ENCODE measurements at places on chromosomes 1 and 21. TPM values are rescaled to one million over a fixed set of nuclear protein-coding genes. Genes with fewer than 3 reads are reported as not detected.

S100A7A gene
- total RNA-seq, result not detected

RGS8 gene
- total RNA-seq, result not detected

ACTN2 gene
- 0.34 TPM for total RNA-seq

FMO1 gene
- total RNA-seq, result not detected

NT5C1A gene
- not detected for total RNA-seq

AQP10 gene
- not detected for total RNA-seq

SHCBP1L gene
- not detected for total RNA-seq

TNFRSF14 gene
- 12.1 TPM for total RNA-seq

ESRRG gene
- total RNA-seq, result 0.17 TPM

TRAF3IP3 gene
- not detected for total RNA-seq

C1orf210 gene
- not detected for total RNA-seq

ARHGAP30 gene
- total RNA-seq, result not detected

CASQ2 gene
- not detected for total RNA-seq

FNDC5 gene
- total RNA-seq, result 2.7 TPM

HPCA gene
- total RNA-seq, result not detected

RGS7 gene
- 0.27 TPM for total RNA-seq

PGLYRP4 gene
- total RNA-seq, result not detected

SRSF10 gene
- total RNA-seq, result 125 TPM

HAO2 gene
- not detected for total RNA-seq

GPR157 gene
- total RNA-seq, result 2.0 TPM

FTCD gene
- not detected for total RNA-seq

TMPRSS3 gene
- total RNA-seq, result not detected

SYT2 gene
- under 0.01 TPM for total RNA-seq

CFAP107 gene
- not detected for total RNA-seq

MAB21L3 gene
- 2.7 TPM for total RNA-seq

GORAB gene
- total RNA-seq, result 14.2 TPM

GBP7 gene
- not detected for total RNA-seq

GSTM1 gene
- total RNA-seq, result 5.4 TPM

MMEL1 gene
- not detected for total RNA-seq

NOC2L gene
- total RNA-seq, result 271 TPM

NEK2 gene
- 151 TPM for total RNA-seq

FAM43B gene
- total RNA-seq, result 0.29 TPM

GUCA2B gene
- not detected for total RNA-seq

CLCNKA gene
- not detected for total RNA-seq

PER3 gene
- total RNA-seq, result 1.4 TPM

CYP4A22 gene
- not detected for total RNA-seq

NKAIN1 gene
- 0.63 TPM for total RNA-seq

KIRREL1 gene
- total RNA-seq, result 46.0 TPM

NOTCH2NLA gene
- 50.5 TPM for total RNA-seq

VAV3 gene
- total RNA-seq, result 2.4 TPM

CASP9 gene
- 5.5 TPM for total RNA-seq

SOAT1 gene
- total RNA-seq, result 16.2 TPM
